ENCODE measurements at places on chromosomes 6 and 20.
A peak's percentile ranks its signal among the peaks of the same experiment; 100 is the strongest.

DNA sequence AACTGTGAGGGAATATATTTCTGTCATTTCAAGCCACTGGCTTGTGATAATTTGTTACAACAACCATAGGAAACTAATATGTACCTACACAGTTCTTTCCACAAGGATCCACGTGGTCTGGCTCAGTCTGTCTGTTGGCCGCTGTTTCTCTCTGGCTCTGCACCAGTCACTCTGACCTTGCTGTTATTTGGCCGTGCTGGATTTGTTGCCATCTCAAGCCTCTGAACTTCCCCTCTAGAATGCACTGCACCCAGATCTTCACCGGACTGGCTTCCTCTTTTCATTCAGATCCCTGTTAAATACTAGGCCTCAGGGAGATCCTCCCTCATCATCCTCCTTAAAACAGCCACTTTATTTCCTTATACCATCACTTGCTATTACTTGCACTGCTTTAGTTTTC lies 446.8 kb downstream of the TFAP2B start:
- DNase-seq, result no peak

GRCh38 chr20:58538752-58539151 lies 23.6 kb upstream of the APCDD1L start:
- DNase-seq, result peak; percentile 14

- DNase-seq, result no peak
Observed at GRCh38 chr20:50594591-50595432, 84.6 kb downstream of the PTPN1 start.

DNA sequence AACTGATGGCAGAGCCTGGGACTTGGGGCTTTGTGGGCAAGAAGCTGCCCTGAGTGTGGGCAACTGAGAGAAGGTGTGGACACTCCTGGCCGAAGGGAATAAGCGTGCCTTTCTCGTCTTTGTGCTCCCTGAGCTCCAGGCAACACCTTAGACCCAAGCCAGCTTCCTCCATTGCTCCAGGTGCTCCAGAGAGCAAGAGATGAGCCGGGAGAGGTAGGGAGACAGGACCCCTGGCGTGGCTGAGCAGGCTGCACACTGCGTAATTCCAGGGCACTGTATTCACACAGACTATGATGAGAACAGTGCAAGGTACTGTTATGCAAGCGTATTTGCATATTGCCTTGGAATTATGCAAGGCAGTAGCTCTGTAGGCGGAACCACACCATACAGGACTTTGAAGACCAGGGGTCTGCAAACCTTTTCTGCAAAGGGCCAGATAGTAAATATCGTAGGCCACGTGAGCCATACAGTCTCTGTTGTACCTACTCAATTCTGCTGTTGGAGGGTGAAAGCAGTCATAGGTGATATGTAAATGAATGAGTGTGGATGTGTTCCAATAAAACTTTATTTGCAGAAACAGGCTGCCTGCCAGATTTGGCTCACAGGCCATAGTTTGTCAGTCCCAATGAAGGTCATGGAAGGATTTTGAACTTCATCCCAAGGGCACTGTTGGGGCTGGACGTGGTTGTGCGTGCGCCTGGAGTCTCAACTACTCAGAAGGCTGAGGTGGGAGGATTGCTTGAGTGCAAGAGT lies 42.1 kb upstream of the FAM83D start:
- no peak for DNase-seq

Data from activated CD8-positive, alpha-beta T cell treated with anti-CD3 and anti-CD28 coated beads for 36 hours (primary cell).